B cell (primary cell): ENCODE measurements at places on chromosomes 12 and 14. TPM values are rescaled to one million over a fixed set of nuclear protein-coding genes. Genes with fewer than 3 reads are reported as not detected.

Gene VCPKMT
- total RNA-seq: 22.8 and 27.1 TPM in 2 replicates

Gene MYF6
- not detected in 2 replicates for total RNA-seq

Gene ALG10
- 15.8 and 17.0 TPM in 2 replicates for total RNA-seq

DNA sequence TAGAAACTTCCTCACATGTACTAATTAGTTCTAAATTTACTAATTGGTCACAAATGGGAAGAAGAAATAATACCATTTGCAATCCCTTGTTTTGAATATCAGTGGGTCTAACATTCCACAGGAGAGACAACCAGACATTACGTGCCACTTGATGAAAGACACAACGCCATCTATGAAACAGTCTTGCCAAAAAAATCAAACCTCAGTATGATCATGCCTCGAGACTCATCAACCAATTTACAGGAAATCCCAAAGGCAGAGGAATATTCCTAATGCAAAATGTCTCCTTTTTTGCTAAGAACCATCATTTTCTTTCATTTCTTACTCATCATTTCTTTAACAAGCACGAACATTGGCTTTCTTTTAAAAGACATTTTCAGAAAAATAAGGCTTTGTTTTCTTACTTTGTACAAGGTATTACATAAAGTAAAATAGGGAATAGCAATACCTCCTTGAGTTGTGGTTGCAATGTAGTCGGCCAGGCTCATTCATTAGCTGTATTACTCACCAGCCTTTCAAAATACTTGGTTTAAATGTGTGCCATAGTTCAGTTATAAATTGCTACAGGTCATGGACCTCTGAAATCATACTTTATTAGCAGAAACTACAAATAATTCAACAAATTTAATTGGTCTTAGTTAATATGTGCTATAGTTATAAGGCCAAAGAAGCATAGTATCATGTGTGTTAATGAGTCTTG, 436.2 kb upstream of the FLRT2 start:
- DNase-seq: no peak

GRCh38 chr12:69440886-69441285, 29.3 kb upstream of the FRS2 start:
- no peak for DNase-seq

DNA sequence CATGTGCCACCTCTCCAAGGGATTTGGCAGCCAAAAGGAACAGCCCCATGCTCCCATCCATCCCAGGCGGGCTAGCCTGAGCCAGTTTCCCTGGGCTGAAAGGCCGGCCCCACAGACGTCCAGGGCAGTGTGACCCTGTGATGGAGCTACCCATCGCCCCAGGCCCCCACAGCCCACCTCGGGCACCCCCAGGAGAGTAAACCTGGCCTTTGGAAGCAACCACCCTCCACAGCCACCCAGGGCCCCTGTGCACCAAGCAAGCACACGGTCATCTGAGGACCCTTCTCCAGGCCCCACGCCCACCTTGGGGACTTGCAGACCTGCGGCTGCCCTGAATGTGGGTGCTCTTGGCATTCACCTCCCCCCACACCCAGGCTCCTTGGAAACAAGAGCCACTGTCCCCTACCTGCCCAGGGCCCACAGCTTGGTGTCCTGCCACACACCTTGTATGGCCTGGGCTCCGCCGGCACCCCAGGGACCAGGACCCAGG, 8.4 kb downstream of the AHNAK2 start:
- DNase-seq: peak; percentile 16

DNA sequence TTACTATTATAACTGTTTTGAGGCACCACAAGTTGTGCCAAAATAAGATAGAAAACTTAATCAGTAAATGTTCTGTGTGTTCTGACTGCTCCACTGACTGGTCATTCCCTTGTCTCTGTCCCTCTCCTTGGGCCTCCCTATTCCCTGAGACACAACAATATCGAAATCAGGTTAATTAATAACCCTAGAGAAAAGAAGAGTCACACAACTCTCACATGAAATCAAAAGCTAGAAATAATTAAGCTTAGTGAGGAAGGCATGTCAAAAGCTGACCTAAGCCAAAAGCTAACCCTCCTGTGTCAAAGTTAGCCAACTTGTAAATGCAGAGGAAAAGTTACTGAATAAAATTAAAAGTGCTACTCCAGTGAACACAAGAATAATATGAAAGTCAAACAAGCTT, 53.8 kb upstream of the CCDC196 start:
- DNase-seq: no peak

- DNase-seq: no peak
Observed at GRCh38 chr12:9961106-9961505, 10.1 kb upstream of the CLEC12A start.

- no peak for DNase-seq
Observed at GRCh38 chr14:92352158-92352985, 29.4 kb downstream of the SLC24A4 start.

GRCh38 chr14:101223561-101224162, 320.1 kb upstream of the RTL1 start:
- DNase-seq: no peak

DNA sequence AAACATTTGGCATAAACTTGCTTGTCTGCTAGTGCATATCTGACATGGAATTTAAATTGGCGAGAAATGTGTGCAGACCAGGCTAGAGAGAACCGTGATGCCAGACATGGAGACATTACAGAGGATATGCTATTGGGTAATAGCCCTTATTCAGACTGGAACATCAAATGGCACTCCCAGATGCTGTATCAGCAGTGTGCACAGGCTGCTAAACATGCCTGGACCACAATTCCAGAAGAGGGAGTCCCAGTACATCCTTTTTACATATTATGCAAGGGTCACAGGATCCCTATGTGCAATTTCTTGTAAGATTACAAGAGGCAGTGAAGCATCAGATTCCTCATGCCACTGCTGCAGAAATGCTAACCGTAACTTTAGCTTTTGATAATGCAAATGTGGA, 354.5 kb upstream of the FOXG1 start:
- DNase-seq: no peak

GRCh38 chr12:127194176-127194575, 1072.8 kb upstream of the TMEM132C start:
- DNase-seq: no peak
